ENCODE measurements at places on chromosomes 7 and 10. TPM values are rescaled to one million over a fixed set of nuclear protein-coding genes. Genes with fewer than 3 reads are reported as not detected.

DNA sequence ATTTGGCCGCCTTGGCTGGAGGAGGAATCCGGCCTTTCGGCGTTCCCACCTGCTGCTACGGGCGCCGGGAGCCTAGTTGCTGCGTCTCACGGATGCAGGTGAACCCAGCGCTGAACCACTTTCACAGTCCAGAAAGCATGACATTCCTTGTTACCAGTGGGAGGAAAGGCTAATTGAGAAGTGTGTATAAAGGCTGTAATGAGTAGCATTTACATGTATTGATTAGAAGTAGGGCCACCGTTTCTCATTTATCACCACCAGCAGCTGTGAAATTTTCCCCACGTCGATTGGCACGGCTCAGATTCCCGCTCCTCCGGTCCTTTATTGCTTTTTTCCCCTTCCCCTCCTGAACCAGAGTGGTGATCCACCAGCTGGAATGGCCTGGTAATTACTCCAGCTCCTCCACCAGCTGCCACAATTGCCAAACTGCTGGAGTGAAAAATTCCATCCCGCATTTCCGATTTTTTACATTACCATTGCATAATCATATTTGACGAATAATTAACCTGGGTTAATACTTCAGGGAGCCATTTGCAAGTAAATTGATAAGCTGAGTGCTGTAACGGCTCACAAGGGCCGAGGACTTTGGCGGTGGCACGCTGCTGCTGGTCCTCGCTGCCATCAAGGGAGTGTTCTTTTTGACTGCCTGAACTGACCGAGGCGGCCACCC is 153.3 kb downstream of the POU6F2 start:
- no peak for DNase-seq

DNA sequence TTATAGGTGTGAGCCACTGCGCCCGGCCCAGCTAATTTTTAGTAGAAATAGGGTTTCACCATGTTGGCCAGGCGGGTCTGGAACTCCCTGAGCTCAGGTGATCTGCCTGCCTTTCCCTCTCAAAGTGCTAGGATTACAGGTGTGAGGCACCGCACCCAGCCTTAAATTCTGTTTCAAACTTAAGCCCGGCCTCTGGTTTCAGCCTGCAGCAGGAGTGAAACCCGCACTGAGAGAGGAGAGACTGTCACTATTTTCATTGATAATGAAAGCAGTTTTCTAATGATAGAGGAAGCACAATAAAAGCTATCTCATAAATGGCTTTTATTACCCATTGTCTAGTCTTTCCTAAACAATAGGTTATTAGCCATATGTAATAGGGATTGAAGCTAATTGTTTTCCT is 415.5 kb downstream of the GALNT17 start:
- DNase-seq, result no peak

GRCh38 chr10:60798031-60798430 is 19.8 kb downstream of the CDK1 start:
- DNase-seq, result no peak

GRCh38 chr10:19111501-19112267 is 63.1 kb downstream of the MALRD1 start:
- DNase-seq, result no peak

ASB4 gene
- polyA plus RNA-seq, result 0.15 TPM

SPDYE9 gene
- polyA plus RNA-seq, result 0.35 TPM

UNCX gene
- polyA plus RNA-seq, result 6.5 TPM
